ENCODE measurements at places on chromosomes 4 and X.

DNA sequence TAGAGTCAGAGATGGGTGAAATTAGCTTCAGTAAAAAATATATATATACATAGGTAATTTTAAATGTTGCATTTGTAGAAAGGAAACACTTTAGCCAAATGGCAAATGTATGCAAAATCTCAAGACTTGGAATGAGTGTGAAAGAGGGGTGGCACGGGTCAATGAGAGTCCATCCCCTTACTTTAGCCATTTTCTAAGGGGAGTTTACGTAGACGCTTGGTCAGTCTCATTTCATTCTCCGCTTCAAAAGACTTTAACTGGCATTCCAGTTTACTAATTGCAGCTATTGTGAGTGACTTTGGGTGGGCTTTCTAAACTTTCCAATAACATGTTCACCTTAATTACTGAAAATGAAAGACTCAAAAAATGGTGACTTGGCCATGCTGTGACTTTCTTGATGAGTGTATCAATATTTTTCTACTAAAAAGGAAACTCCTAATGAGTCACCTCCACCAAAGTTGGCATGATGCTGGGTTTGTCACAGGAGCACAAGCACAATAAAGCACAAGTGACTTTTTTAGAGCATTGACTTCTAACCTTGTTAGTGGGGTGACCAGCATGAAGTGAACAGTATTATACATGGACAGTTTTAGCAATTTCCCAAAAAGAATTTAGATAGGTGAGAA lies 356.0 kb upstream of the RASGEF1B start:
- DNase-seq, result no peak

GRCh38 chr4:84496706-84497503 lies 2.2 kb downstream of the NKX6-1 start:
- DNase-seq, result no peak

DNA sequence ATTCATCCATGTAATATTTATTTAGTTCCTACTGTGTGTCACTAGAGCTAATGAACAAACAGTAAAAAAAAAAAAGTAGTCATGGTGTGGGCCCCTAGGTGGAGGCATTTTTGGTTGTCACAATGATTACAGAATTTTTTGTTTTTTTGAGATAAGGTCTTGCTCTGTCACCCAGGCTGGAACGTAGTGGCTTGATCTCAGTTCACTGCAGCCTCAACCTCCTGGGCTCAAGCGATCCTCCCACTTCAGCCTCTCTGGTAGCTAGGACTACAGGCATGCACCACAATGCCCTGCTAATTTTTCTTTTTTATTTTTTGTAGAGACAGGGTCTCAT lies 22.0 kb downstream of the DNAAF6 start:
- no peak for DNase-seq

DNA sequence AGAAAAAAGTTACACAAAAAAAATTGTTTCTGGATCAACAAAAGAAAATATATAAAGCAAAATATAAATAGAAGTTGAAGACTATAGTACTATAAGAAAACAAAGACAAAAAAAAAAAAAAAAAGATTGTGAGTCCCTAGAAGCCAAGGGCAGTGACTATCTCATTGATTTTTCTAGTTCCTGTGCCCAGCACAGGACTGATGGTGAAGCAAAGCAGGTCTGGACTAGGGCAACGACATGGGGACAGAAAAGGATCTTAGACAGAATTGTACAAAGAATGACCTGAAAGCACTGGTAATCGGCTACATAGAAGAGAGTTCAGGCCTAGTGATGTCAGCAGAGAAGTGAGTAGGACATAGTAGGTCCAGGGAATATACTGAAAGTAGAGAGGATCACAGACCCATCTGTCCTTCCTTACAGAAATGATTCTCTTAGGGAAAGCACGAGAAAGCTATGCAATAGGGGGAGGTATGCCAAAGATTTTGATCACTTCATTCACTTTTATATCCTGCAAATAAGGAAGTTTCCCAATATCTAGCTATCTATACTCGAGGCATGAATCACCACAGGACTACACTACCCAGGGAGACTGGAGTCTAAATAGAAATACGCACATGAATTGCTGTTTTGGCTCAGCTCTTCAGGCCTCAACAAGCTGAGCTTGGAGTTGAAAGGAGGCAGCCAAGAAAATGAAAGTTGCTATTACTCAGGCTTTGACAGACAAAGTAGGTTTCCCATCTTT lies 230.9 kb upstream of the GPC4 start:
- no peak for DNase-seq

GRCh38 chr4:169914866-169915265 lies 111.3 kb downstream of the MFAP3L start:
- no peak for DNase-seq

GRCh38 chr4:147863111-147863747 lies 131.3 kb downstream of the ARHGAP10 start:
- no peak for DNase-seq

- no peak for DNase-seq
Observed at GRCh38 chrX:120742946-120743665, 113.3 kb upstream of the C1GALT1C1 start.

GRCh38 chrX:130877892-130878341 lies 25.1 kb downstream of the ENOX2 start:
- no peak for DNase-seq

GRCh38 chr4:113851816-113852215 lies 90.3 kb upstream of the CAMK2D start:
- no peak for DNase-seq

- DNase-seq, result no peak
Observed at GRCh38 chr4:187256897-187257296, 533.2 kb upstream of the FAT1 start.

GRCh38 chr4:87749883-87750282 lies 49.5 kb upstream of the IBSP start:
- no peak for DNase-seq

Measured in HCEC 1CT (cell line).